ENCODE measurements at places on chromosomes 16 and 17. TPM values are rescaled to one million over a fixed set of nuclear protein-coding genes. Genes with fewer than 3 reads are reported as not detected.

The TPSAB1 gene
- total RNA-seq: not detected

The HBA1 gene
- total RNA-seq: not detected

The PMFBP1 gene
- total RNA-seq: 0.39 TPM

The HASPIN gene
- total RNA-seq: 25.7 TPM

The KPNA2 gene
- total RNA-seq: 224 TPM

The PPL gene
- not detected for total RNA-seq

The TBC1D3D gene
- total RNA-seq: 0.69 TPM

The HOXB9 gene
- total RNA-seq: 0.27 TPM

DNA sequence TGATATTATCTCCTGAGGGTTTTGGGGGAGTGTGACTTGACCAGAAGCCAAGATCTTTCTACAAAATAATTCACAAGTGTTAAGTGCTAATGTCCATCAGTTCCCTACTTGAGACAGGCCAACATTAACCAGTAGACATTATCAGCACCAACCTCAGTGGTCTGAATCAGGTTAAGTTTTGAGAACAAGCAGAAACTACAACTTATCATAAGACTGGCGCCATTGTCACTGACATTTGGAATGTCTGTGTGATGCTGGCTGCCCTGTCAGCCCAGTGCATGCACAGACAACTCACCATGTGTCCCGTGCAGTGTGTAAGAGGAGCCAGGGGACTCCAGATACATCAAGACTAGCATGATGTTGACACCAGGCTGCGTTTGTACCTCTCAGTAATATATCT, 76.8 kb downstream of the CCDC182 start:
- H3K4me3 ChIP-seq: no peak overlapping the region
- H3K27me3 ChIP-seq: no peaks in the 10 kb centered on the region
- no peak for DNase-seq
- H3K36me3 ChIP-seq: peaks cover 5% of the 10 kb centered on the region
- no peak overlapping the region for H3K27ac ChIP-seq

DNA sequence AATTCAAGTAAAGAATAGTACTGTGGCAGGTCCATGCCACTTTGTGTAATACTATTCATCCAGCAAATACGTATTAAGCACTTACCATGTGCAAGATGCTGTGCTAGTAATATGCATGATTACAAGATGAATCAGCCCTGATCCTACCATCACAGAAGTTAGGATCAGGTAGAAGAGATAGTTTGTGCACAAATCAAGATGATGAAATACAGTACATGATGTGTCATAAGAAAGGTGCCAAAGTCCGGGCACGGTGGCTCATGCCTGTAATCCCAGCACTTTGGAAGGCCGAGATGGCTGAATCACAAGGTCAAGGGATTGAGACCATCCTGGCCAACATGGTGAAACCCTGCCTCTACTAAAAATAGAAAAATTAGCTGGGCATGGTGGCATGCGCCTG, 10.9 kb downstream of the COG4 start:
- no peaks in the 10 kb centered on the region for H3K27me3 ChIP-seq
- peaks cover 33% of the 10 kb centered on the region for H3K36me3 ChIP-seq
- H3K27ac ChIP-seq: no peak overlapping the region
- no peak overlapping the region for H3K4me3 ChIP-seq
- DNase-seq: no peak
- peaks cover 13% of the 10 kb centered on the region for H3K4me1 ChIP-seq

DNA sequence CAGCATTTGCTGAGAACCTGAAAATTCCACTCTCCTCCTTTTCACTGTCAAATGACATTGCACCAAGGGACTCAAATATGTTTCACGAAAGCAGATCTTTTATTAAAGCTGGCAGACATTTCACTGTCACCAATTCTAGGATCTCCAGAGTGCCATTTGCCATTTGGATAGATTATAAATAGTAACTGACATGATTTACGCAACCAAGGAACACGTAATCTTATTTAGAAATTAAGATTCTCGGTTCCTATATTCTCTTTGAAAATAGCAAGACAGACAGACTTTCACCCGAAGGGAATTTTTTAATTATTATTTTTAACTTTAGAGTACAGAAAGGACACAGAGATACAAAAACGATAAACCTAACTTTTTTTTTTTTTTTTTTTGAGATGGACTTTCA, 49.6 kb downstream of the ANKFY1 start:
- peaks cover 28% of the 10 kb centered on the region for H3K36me3 ChIP-seq
- H3K4me3 ChIP-seq: no peak overlapping the region
- DNase-seq: no peak
- H3K27ac ChIP-seq: no peak overlapping the region
- H3K27me3 ChIP-seq: no peaks in the 10 kb centered on the region
- peaks cover 17% of the 10 kb centered on the region for H3K4me1 ChIP-seq

GRCh38 chr17:61010661-61011170, 333.1 kb downstream of the BCAS3 start:
- H3K27me3 ChIP-seq: peaks cover 2% of the 10 kb centered on the region
- DNase-seq: no peak
- no peak overlapping the region for H3K4me3 ChIP-seq
- no peaks in the 10 kb centered on the region for H3K36me3 ChIP-seq
- no peak overlapping the region for H3K27ac ChIP-seq
- H3K4me1 ChIP-seq: no peaks in the 10 kb centered on the region

GRCh38 chr17:18318771-18319450, 3.8 kb downstream of the SMCR8 start:
- no peak overlapping the region for H3K27ac ChIP-seq
- H3K4me3 ChIP-seq: peak overlapping the region; percentile 22
- peaks cover 61% of the 10 kb centered on the region for H3K4me1 ChIP-seq
- DNase-seq: no peak
- H3K27me3 ChIP-seq: peaks cover 2% of the 10 kb centered on the region

DNA sequence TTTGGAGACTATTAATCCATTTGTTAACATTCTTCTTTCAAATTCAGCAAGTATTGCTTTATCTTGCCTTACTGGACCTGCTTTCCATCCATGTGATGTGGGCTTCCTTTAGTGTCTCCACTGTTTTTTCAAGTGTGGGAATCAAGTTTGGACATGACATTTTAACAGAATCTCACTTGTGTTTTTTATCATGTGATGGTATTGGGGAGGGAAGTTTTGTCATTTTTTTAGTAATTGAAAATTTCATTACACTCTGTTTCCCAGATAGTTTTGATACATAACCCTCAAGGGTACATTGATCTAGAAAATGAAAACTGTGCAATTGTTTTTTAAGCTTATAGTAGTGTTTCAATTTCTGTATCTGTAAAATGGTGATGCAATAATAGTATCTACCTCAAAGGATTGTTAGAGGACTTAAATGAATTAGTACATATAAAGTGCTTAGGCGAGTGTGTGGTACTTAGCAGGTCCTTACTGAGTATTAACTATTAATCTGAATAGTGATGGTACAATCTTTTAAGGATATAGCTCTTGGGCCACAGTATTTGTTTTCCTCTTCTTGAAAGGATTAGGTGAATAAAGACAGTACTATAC, 27.3 kb downstream of the AATF start:
- H3K36me3 ChIP-seq: peaks cover 17% of the 10 kb centered on the region
- no peak for DNase-seq
- H3K4me1 ChIP-seq: peaks cover 28% of the 10 kb centered on the region
- H3K27ac ChIP-seq: no peak overlapping the region
- no peaks in the 10 kb centered on the region for H3K27me3 ChIP-seq

- peaks cover 9% of the 10 kb centered on the region for H3K4me1 ChIP-seq
- no peak overlapping the region for H3K27ac ChIP-seq
- peaks cover 4% of the 10 kb centered on the region for H3K36me3 ChIP-seq
- H3K27me3 ChIP-seq: no peaks in the 10 kb centered on the region
- no peak for DNase-seq
- H3K4me3 ChIP-seq: no peak overlapping the region
Measured at GRCh38 chr17:1793447-1793806, 31.6 kb downstream of the SERPINF1 start.

GRCh38 chr17:66310528-66311148, 8.2 kb downstream of the PRKCA start:
- no peaks in the 10 kb centered on the region for H3K27me3 ChIP-seq
- peaks cover 89% of the 10 kb centered on the region for H3K4me1 ChIP-seq
- peak overlapping the region; percentile 77 for H3K27ac ChIP-seq
- peak overlapping the region; percentile 46 for H3K4me3 ChIP-seq

GRCh38 chr16:4734730-4735535, 596 bp downstream of the DNAAF8 start:
- peak overlapping the region; percentile 88 for H3K4me3 ChIP-seq
- H3K27ac ChIP-seq: peak overlapping the region; percentile 84
- peaks cover 3% of the 10 kb centered on the region for H3K36me3 ChIP-seq

GRCh38 chr17:17999364-18000029, 26.8 kb downstream of the DRC3 start:
- no peaks in the 10 kb centered on the region for H3K27me3 ChIP-seq
- H3K4me3 ChIP-seq: no peak overlapping the region
- no peak for DNase-seq
- H3K27ac ChIP-seq: no peak overlapping the region

- DNase-seq: no peak
- no peak overlapping the region for H3K4me3 ChIP-seq
- H3K36me3 ChIP-seq: no peaks in the 10 kb centered on the region
- H3K4me1 ChIP-seq: no peaks in the 10 kb centered on the region
- H3K27ac ChIP-seq: no peak overlapping the region
- H3K27me3 ChIP-seq: peaks cover 2% of the 10 kb centered on the region
Measured at GRCh38 chr16:13401641-13402040, 500.2 kb downstream of the SHISA9 start.

DNA sequence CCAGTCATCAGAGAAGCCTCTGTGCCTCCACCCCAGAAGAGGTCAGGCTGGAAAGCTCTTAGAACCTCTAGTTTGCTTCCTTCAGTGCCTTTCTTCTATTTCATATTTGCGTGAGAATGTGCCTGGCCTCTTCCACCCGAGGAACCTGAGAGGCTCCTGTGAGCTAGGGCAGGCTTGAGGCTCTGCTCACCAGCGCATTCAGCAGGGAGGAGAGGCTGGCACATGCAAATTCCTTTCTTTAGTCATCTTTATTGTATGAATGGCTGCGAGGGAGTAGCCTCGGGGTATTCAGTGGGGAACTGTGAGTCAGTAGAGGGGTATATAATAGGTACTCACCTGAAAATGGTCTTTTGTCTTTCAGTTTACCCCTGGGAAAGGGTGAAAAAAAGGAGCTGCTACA, 268.3 kb downstream of the ABCC12 start:
- no peaks in the 10 kb centered on the region for H3K4me1 ChIP-seq
- no peak overlapping the region for H3K4me3 ChIP-seq
- no peak overlapping the region for H3K27ac ChIP-seq

- no peak for DNase-seq
- H3K4me3 ChIP-seq: no peak overlapping the region
- H3K36me3 ChIP-seq: peaks cover 16% of the 10 kb centered on the region
Measured at GRCh38 chr16:81707411-81708265, 71.5 kb upstream of the PLCG2 start.

DNA sequence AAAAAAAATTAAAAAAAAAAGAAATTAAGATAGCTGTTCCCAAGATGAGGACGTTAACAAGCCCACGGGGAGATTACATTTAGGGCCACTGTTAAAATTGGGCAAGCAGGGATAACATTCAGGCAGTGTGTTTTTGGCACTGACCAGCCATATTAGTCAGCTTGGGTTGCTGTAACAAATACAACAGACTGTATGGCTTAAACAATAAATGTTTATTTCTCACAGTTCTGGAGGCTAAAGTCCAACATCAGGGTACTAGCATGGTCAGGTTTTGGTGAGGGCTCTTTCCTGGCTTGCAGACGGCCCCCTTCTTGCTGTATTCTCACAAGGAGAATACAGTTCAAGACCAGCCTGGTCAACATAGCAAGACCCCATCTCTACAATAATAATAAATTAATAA, 31.3 kb downstream of the ARSG start:
- H3K27me3 ChIP-seq: peaks cover 7% of the 10 kb centered on the region
- no peak for DNase-seq
- H3K4me1 ChIP-seq: peaks cover 16% of the 10 kb centered on the region

- H3K36me3 ChIP-seq: peaks cover 9% of the 10 kb centered on the region
- no peak overlapping the region for H3K27ac ChIP-seq
- H3K4me3 ChIP-seq: no peak overlapping the region
- H3K27me3 ChIP-seq: no peaks in the 10 kb centered on the region
Measured at GRCh38 chr17:17067257-17067656, 25.0 kb downstream of the MPRIP start.

DNA sequence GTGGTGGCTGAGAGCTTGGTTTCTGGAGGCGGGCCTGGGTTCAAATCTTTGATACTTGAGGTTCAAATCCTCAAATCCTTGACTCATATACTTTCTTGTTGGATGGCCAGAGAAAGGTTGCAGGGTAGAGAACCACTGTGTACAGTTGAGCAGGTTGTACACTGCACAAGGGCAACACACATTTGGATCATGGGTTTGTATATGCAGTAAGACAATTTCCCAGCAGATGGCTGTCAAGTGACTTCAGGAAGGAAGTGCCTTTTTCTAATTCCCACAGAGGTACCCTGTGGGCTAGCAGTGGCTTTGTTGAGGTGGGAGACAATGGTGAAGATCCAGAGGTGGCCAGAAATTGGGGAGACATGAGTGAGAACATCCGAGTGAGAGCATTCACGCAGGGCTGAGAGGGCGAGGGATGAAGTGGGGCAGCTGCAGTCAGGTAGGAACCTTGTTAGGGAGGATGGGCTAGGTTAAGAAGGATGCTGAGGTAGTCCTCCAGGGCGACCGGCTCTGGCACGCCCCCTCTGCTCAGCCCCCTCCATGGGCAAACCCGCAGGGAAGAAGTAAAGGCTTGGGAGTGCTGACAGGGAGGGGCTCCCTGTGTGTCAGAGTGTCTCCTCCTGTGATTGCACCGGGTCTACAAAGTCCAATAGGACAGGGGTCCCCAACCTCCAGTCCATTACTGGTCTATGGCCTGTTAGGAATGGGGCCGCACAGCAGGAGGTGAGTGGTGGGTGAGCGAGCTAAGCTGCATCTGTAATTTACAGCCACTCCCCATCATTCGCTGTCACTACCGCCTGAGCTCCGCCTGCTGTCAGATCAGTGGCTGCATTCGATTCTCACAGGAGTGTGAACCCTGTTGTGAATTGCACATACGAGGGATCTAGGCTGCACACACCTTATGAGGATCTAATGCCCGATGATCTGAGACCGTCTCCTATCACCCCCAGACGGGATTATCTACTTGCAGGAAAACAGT, 2.7 kb downstream of the C16orf89 start:
- DNase-seq: no peak
- H3K36me3 ChIP-seq: no peaks in the 10 kb centered on the region
- no peaks in the 10 kb centered on the region for H3K4me1 ChIP-seq

GRCh38 chr17:29058391-29058790, 15.4 kb downstream of the PIPOX start:
- H3K27me3 ChIP-seq: peaks cover 3% of the 10 kb centered on the region
- H3K36me3 ChIP-seq: no peaks in the 10 kb centered on the region
- DNase-seq: no peak

- H3K4me3 ChIP-seq: no peak overlapping the region
- no peak overlapping the region for H3K27ac ChIP-seq
- no peaks in the 10 kb centered on the region for H3K27me3 ChIP-seq
- no peaks in the 10 kb centered on the region for H3K4me1 ChIP-seq
Measured at GRCh38 chr16:56513972-56514371, 5.9 kb downstream of the BBS2 start.

- H3K4me1 ChIP-seq: peaks cover 12% of the 10 kb centered on the region
- no peak for DNase-seq
- H3K27ac ChIP-seq: no peak overlapping the region
- peaks cover 3% of the 10 kb centered on the region for H3K36me3 ChIP-seq
Measured at GRCh38 chr16:11806721-11807120, 9.7 kb upstream of the ZC3H7A start.
